ENCODE measurements at places on chromosomes 2 and 18.

DNA sequence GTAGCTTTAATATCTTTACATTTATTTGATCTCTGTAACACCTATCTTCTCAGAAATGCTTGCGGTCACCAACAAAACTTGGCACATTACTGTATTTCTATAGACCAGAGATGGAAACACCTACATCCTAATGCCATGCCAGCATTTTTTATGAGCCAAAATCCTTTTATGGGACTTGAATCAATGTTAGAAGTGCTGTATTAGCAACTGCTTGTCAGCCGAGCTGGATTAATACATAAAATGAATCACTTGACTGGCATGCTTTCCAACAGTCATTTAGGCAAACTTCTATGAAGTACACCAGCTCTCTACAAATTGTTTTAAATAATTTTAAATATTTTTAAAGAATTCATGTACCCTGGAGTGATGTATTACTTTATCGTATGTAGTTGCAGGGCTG, 272.9 kb upstream of the NRP2 start:
- no peak for DNase-seq

DNA sequence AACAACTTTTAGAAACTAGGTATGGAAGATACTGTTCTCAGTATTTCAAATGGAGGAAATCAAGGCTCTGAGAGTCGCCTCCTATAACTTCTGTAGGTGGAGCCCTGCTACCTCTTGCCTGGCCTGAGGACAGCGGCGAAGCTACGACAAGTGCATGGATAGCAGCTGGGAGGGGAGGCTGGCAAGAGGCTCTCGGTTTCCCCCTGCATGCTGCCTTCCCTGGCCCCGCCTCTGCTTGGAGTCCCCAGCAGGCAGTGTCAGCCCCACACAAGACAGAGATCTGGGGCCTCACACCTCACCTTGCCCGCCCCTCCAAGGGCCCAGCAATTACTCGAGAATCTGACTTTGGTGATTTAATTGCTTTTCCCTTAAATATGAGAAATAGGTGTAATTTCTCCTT, 107.6 kb upstream of the POU3F3 start:
- DNase-seq, result no peak

DNA sequence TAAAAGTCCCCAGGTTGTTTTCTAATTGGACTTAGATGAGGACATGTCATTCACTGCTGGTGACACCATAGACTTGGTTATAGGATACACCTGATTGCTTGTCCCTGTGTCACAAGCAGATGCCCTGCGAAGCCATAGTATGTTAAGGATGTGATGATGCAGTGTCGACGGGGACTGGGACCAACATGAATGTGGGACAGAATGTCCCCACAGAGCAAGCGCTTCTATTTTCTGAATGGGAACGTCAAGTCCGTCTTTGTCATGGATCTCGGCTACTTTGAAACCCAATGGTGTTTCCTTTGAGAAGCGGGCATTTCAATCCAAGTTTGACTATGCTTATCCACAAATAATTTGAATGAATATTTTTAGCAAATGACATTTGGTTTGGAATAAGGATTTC, 2.1 kb downstream of the GCG start:
- DNase-seq, result no peak

- no peak for DNase-seq
These were observed 36.4 kb downstream of the MPHOSPH10 start for GRCh38 chr2:71166812-71167211.

DNA sequence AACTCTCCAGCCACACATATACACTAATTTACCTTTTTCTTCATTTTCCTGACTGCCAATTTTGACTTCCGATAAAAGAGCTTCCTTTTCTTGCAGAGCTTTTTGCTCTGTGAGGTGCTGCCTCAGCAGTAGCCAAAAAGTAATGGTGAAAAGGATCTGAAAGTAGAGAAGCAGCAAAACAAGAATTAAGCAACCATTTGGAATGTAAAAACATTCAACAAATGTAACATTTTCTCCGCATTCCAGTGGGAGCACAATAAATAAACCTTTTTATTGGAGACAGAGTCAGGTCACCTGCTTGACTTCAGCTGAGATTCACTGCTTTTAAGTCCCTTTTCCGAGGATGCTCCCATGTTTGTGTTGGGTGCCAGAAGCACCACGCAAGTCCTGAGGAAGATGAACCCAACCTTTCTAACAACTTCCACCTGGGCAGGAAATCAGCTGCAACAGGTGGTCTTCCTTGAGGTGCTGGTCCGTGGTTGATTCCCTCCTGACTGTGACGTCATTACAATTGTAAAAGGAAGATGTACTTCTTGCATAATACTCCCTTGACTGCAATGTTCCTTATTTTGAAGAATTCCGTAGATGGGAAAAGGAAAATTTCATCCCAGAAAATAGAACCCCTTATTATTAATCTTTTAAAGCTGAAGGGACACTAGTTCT, 265.5 kb downstream of the NAPG start:
- no peak for DNase-seq

GRCh38 chr18:44742718-44743311, 62.1 kb downstream of the SETBP1 start:
- no peak for DNase-seq

- DNase-seq, result peak; percentile 5
These were observed 75.7 kb downstream of the PIK3C3 start for GRCh38 chr18:42030586-42031182.

- no peak for DNase-seq
These were observed 44.7 kb upstream of the EPB41L3 start for GRCh38 chr18:5588529-5588928.

- no peak for DNase-seq
These were observed 1.8 kb upstream of the MPV17 start for GRCh38 chr2:27324720-27325119.

DNA sequence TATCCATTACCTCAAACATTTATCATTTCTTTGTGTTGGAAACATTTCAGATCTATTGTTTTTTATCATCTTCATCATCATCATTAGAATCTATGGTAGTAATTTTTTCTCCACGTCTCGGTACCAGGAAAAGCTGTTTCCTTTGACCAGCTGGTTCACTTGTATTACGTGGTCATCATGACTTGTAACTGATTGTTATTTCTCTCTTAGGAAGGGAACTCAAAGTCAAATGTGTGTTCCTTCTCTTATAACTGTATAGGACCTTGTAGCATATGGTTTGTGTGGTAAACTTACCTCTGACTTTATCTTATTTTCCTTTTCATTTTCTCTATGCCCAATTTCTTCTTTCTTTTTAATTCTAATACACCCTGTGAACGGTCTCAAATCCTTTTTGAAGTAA, 16.5 kb downstream of the NCOA1 start:
- DNase-seq, result no peak

- DNase-seq, result no peak
These were observed 52.5 kb downstream of the MBP start for GRCh38 chr18:77079954-77080682.

- DNase-seq, result no peak
These were observed 60.0 kb downstream of the RBMS1 start for GRCh38 chr2:160433466-160434140.

GRCh38 chr2:26527726-26528585, 50.0 kb upstream of the OTOF start:
- no peak for DNase-seq

GRCh38 chr2:236341067-236341466, 76.9 kb upstream of the ASB18 start:
- DNase-seq, result no peak

DNA sequence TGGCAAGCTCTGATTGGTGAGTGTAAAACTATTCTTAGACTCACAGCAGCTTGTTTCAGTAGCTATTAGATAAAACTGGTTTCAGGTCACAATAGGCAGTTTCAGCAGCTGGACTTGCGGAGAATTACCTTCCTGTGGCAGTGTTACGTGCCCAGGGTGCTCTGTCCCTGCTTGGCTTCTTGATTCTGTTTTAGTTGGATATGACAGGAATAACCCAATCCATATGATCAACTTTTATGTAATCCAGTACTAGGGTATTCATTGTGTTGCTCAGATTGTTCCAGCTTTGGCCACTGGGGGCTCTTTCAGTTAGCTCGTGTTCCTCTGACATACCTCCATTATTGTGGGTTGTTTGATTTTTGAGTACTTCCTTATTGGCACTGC, 43.1 kb downstream of the INPP4A start:
- peak; percentile 38 for DNase-seq

Data from SW 1271 (cell line).